ENCODE measurements at places on chromosomes 3 and 15. TPM values are rescaled to one million over a fixed set of nuclear protein-coding genes. Genes with fewer than 3 reads are reported as not detected.
A peak's percentile ranks its signal among the peaks of the same experiment; 100 is the strongest.

Gene CLDN11
- polyA plus RNA-seq = 1.7 TPM

Gene SLC6A1
- polyA plus RNA-seq = 0.27 TPM

Gene GP9
- 0.04 TPM for polyA plus RNA-seq

Gene SEMA3G
- 8.8 TPM for polyA plus RNA-seq

Gene NR2E3
- polyA plus RNA-seq = not detected

Gene ZFYVE19
- 16.9 TPM for polyA plus RNA-seq

DNA sequence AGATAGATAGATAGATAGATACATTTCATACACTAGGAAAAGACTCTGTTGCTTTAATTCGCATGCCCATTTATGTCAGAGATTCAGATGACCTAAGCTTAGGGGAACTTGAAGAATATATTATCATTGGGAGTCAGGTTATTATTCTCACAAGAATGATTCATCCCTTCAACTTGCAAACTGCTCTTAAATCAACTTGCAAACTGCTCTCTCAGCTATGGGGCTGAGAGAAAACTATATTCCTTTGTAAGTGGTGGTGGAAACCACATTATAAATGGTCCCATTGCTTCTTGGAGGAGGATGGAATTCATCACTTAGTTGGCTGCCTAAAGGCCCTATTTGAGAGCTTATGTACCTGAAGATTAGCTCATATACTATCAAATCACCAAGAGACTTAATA is 160.9 kb upstream of the STAC start:
- DNase-seq = no peak

- DNase-seq = no peak
Observed at GRCh38 chr15:63023351-63023945, 19.1 kb upstream of the TPM1 start.

DNA sequence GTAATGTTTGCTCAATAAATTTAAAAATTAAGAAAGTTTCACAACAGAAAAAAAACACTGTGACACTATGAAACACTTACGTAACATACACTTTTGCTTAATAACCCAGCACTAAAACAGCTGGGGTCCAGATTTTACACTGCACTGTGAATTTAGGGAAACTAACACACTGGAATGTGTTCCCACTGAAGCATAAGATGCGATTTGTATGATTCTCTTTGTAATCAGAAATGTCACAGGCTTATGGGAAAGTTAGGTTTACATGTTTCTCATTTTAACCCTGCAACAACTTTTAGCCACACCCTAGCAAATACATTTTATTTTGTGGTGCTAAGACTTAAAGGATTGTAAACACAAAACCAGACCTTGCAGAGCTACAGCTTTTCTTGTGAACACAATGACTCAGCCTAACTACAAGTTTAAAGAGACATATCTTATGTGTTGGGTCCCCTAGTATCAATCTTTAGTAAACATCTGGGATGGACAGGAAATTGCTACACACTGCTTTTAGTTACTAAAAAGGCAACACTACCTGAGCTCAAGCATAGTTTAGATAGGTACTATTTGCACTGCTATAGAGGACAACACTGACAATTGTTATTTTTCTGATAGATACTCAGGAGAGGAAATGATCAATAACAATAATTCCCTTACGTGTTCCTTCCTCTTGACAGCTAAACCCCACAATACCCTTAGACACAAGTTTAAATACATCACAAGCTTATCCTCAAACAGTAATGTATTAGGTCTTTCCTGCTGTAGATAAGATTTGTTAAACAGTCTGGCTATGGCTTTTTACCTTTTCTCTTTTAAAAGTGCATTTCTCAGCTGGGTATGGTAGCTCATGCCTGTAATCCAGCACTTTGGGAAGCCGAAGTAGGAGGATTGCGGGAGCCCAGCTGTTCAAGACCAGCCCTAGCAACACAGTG is 3.8 kb downstream of the PLD1 start:
- DNase-seq = no peak

DNA sequence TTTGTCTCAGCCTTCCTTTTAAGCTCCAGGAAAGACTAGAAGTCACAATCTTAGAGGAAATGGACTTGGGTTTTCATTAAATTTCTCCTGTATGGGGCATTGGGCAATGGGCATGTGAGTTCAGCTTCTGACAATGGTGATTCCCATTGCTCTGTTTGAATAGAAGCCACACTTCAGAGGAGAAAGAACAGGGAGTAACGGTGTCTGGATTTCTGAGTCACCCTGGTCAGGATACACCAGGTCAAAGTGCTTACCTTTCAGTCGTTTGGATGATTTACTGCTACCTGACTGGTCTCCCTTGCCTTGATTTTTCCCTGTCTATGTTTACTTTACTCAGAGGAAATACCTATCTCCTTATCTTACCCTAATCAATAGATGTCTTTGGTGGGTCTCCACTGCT is 111.7 kb upstream of the VEPH1 start:
- DNase-seq = no peak

DNA sequence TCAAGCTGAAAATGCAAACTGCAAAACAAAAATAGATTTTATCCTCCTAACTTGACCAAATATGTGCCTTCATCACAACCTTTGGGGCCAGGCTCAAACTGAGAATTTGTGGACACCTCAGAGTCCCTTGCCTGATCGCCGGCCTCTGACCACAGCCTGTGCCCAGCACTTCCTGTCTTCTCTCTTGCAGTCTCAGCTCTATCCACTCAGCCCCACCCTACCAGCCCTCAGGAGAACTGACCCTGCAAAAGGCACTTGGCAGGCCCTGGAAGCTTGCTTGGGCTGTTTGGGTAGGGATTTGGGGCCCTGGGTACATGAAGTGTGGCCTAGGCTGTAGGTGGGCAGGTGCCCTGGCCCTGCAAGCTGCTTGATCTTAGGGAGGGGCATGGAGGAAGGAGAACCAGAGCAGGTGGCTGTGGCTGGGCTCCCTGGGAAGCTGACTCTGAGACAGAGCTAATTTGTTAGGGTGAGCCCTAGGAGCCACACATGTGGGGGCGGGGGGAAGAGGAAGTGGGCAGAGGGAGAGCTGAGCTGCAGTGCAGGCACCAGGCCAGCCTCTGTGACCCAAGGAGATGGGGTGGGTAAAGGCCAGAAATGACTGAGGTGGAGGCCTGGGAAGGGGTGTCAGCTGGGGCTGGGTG is 8.6 kb downstream of the CLEC3B start:
- DNase-seq = peak; percentile 77

GRCh38 chr3:14473411-14473891 is 66.7 kb downstream of the GRIP2 start:
- DNase-seq = no peak

DNA sequence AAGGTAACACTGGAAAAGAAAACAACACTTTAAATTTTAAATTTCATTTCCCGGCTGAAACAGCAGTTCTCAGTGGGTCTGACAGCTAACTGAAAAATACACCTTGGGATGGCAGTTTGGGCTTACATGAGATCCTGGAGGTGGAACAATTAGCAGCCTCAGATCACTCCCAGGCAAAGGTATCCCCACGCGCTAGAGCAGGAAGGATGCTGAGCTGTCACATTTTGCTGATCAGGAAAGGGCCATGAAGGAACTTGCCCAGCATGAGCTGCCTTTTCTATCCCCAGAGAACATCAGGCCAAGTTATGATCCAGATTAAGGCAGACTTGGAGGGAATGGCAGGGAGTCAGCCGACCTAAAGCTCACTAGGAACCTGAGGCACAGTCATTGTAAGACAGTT is 204.8 kb upstream of the SLC2A2 start:
- no peak for DNase-seq

- DNase-seq = no peak
Observed at GRCh38 chr3:122067588-122068240, 12.6 kb downstream of the CD86 start.

- DNase-seq = no peak
Observed at GRCh38 chr3:80283783-80284182, 516.0 kb upstream of the ROBO1 start.
